ENCODE measurements at places on chromosomes 1 and 21.

DNA sequence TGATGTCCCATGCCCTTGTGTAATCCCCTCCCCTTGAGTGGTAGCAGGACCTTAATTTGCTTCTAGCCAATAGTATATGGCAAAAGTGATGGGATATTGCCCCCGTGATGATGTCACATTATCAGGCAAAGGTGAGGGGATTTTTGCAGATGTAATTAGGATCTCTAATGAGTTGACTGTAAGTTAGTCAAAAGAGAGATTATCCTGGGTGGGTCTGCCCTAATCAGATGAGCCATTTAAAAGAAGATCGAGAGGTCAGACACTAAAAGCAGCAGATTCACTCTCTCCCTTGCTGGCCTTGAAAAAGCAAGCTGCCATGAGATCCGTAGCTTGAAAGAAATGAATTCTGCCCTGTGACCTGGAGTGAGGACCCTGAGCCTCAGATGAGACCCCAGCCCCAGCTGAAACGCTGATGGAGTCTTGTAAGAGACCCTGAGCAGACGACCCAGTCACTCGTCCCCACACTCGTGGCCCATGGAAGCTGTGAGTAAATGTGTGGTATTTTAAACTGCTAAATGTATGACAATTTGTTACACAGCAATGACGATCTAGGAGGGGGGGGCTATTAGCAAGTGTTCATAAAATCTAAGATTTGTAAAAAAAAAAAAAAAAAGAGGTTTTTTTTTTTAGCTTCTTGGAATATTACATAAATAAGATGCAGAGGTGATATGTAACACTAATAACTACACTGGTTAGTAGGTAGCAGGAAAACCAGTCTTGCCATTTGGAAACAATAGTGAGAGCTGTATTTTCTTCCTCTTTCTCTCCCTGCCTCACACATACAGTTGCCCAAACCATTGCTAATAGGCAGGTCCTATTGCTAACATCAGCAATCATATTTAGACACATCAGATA lies 50.3 kb upstream of the TARBP1 start:
- DNase-seq: no peak

DNA sequence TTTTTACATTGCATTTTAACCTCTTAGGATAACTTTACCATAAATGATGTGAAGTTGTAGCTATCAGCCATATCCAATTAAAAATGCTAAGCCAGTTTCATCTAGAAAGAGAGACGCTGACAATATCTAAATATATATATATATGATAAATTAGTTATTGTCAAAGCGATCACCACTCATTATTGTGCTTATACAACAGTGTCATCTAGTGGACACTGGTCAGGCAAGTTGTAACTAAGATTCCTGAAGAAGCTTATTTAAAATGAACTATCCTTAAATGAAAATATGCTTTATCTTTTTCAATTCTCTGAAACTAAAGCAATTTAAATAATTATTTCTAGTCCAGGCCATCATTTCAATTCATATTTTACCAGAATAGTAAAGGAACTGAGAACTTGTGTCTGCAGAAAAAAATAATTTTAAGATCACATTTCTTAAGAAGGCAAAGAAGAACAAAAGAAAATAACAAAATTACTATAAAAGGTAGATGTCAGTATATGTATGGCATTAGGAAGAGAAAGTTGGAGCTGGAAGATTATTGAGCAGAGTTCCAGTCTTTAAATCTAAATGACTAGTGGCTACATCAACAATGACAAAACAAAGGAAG lies 193.3 kb upstream of the SNX7 start:
- DNase-seq: no peak

- DNase-seq: no peak
Observed at GRCh38 chr1:216670118-216670883, 52.9 kb downstream of the ESRRG start.

DNA sequence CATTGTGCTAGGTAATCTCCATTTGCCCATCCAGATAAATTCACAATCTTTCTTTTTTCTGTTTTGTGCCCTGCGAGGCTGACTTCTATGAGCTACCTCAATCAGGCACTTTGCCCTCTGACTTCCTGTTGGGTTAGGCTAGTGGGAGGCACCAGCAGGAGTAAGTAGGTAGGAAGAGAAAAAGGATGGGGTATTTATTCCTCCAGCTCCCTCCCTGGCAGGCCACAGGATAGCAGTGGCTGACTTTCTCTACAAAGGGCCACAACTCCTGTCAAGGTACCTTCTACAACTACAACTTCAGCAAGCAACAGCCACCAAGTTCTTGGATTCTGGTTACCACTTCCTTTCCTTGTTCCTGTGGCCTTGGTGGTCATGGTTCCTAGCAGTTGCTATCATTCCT lies 18.8 kb upstream of the GORAB start:
- DNase-seq: no peak

- DNase-seq: no peak
Observed at GRCh38 chr1:156755527-156755950, 4.1 kb upstream of the HDGF start.

GRCh38 chr1:41293779-41294178 lies 51.7 kb upstream of the SCMH1 start:
- no peak for DNase-seq

GRCh38 chr1:99327357-99327756 lies 63.1 kb downstream of the PLPPR4 start:
- DNase-seq: no peak

- no peak for DNase-seq
Observed at GRCh38 chr1:51222136-51222787, 13.8 kb upstream of the RNF11 start.

- DNase-seq: no peak
Observed at GRCh38 chr1:209752890-209753289, 3.0 kb upstream of the TRAF3IP3 start.

- DNase-seq: no peak
Observed at GRCh38 chr1:209219791-209220524, 363.6 kb upstream of the CAMK1G start.

- DNase-seq: no peak
Observed at GRCh38 chr1:50880373-50880772, 79.7 kb downstream of the FAF1 start.

DNA sequence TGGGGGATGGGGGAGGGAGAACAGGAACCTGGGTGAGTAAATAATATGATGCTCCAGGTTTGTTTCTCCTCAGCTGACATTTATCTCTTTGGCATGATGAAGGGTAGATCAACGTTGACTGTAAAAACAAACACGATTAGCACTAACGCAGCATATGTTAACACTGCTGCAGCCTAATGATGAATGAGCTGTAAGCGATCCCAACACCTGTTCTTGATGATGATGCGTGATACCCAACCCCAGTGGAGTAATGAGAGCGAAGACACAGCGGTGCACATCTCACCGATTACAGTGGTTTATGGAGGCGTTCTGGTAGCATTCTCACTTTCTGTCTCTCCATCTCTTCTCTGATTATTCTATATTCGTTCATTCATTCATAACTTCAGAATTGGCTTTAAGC lies 640.4 kb downstream of the USP25 start:
- no peak for DNase-seq

GRCh38 chr1:1307923-1308755 lies at the start of the genes ACAP3 and PUSL1:
TSS of gene ACAP3 (minus strand) at chr1:1307930. CDS start at chr1:1307815, 115 bp downstream.
TSS of gene PUSL1 (plus strand) at chr1:1308597. CDS start at chr1:1308644, 47 bp downstream.
- peak; percentile 91 for DNase-seq

GRCh38 chr1:78370356-78370755 lies 120.4 kb upstream of the PTGFR start:
- DNase-seq: no peak

DNA sequence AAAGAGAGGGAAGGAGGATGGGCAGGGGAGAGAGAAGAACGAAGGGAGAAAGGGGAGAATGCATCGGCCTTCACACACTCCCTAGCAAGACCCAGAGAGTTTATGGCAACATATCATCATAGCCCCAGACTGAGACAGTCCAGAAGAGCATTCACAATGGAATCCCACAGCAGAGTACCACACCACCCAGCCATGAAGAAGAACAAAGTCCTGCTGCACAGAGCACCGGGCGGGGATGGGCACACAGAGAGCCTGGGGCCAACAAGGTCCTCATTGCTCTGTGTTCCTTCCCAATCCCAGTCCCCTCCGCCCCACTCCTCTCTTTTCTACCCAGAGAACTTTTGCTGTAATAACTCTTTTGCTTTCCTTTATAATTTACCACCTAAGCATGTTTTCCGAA lies 118.1 kb upstream of the TMPRSS2 start:
- no peak for DNase-seq

DNA sequence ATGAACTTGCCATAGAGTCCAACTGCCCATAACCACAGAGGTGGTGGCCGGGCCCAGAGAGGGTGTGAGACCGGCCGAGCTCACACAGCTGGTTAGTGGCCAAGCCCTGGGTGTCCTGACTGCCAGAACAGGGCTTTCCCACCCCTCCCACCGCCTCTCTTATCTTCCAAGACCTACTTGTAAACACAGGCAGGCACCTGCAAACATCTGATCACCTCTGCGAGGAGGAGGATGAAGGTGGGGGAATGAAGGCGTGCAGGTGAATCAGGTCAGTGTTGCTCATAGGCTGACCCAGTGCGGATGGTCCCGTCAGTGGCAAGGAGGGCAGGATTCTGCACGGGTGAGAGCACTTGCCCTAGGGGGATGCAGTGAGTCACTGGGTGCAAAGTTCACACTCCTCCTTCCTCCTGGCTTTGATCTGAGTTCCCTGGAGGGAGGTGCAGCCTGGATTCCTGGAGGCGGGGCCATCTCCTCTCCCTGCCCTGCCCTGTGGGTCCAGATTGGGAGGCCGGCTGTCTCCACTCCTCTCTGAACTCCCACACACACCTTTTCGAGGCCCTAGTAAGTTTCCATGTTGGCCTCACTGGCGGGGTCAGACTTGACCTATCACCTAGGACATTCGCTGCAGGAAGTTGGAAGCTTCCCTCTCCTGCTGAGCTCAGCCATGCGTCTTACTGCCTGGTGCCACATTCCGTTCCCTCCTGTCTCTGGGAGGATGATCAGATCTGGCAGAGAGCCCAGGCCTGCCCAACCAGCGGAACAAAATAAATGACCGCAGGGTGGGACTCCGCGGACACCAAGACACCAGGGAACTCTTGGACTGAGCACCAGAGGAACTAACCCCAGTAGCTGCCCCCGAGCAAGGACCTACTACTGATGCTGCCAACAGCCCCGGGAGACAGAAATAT lies 7.3 kb downstream of the UQCRHL start:
- no peak for DNase-seq

GRCh38 chr1:27357281-27358037 lies 9.3 kb downstream of the MAP3K6 start:
- peak; percentile 83 for DNase-seq

DNA sequence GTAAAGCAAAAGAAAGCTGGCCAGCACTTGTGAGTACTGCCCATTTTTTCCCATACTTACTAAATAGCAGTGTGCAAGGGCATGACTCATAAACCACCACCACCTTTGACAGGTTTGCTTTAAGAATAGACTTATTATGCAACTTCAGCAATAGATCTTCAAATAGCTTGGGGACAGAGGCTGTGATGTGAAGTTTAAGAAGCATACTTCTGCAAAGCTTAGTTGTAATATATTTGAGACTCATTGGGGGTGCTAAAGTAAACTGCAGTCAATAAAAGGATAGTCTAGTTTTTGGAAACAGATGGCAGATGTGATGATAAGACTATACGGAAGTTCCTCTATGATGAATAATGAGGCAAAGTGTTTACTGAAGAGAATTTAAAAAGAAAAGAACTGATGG lies 210.0 kb downstream of the PLA2G4A start:
- no peak for DNase-seq

DNA sequence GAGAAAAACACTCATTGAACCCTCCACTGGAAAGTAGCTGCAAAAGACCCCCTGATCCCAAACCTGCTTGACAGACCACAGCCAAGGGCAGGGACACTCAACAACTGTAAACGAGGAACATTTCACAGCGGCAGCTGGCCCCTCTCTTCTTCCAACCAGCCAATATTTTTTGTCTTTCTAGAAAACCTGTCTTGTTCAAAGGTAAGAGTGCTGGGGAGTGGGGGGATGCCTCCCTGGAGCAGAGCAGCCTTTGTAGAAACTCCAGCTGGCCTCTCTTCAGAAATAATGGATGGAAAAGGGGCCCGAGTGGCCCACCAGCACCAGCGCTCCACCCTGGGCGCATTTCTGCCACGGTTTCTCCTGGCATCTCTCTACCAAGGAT lies 384.0 kb downstream of the RRAGC start:
- no peak for DNase-seq

- DNase-seq: no peak
Observed at GRCh38 chr1:93652323-93652949, 29.2 kb downstream of the BCAR3 start.

DNA sequence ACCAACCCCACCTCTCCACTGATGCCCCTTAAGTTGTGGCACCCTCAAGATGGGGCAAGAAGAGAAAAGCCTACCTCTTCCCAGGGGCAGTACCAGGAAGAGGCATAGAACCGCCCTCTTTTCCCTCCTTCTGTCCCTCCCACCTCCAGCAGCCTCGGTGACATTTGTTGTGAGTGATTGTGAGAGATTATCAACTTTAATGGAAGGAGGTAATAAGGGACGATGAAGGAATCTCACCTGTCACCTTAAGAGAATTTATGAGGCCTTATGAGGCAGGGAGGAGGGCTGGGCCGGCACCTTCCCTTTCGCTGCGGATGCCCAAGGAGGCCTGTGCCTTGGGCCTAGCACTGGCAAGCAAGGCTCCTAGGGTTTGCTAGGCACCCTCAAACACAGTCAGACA lies 1.4 kb upstream of the ADGRB2 start:
- DNase-seq: no peak

DNA sequence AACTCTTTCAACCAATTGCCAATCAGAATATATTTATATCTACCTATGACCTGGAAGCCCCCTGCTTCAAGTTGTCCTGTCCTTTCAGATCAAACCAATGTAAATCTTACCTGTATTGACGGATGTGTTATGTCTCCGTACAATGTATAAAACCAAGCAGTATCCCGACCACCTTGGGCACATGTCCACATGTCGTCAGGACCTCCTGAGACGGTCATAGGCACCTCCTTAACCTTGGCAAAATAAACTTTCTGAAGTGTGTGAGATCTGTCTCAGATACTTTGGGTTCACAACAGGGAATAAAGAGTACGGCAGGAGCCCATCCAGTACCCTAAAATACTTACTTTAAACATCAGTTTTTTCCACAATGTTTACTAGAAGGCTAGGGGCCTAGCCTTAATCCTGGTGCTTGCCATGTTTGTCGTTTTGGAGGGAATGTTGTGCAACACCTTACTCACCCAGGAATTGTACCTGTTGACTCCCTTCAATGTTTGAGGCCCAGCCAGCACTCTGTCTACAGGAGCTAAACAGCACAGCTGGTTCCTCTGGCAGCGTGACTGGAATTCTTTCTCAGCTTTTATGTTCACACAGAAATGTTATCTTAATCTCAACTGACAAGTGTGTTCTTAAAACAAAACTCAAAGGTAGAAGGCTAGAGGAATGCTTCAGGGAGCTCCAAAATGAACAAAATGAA lies 90.8 kb upstream of the USP25 start:
- no peak for DNase-seq

- no peak for DNase-seq
Observed at GRCh38 chr1:115404911-115405310, 66.9 kb upstream of the NGF start.

DNA sequence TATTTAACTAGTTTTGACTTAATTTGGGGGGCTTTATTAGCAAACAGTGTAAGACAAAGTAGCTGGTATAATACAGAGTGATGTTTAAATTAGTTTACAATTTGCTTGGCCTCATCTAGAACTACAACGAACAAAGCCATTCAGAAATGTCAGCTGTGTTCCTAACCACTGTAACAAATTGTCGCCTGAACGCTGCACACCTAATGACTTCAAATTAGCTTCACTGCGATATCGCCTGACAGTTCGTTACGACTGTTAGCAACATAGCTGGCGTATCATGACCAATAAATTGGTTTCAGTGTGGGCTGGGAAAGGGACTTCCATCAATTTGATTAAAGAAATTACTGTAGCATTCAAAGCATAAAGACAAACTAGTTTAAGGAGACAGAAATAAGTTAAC lies 139.8 kb upstream of the USH2A start:
- no peak for DNase-seq

Data from stimulated activated CD4-positive, alpha-beta T cell treated with anti-CD3 and anti-CD28 coated beads, Interleukin-15, amount 100 ng/mL, for 24 hours (primary cell).